Memory B cell (primary cell): ENCODE measurements at places on chromosomes 13 and 19.

DNA sequence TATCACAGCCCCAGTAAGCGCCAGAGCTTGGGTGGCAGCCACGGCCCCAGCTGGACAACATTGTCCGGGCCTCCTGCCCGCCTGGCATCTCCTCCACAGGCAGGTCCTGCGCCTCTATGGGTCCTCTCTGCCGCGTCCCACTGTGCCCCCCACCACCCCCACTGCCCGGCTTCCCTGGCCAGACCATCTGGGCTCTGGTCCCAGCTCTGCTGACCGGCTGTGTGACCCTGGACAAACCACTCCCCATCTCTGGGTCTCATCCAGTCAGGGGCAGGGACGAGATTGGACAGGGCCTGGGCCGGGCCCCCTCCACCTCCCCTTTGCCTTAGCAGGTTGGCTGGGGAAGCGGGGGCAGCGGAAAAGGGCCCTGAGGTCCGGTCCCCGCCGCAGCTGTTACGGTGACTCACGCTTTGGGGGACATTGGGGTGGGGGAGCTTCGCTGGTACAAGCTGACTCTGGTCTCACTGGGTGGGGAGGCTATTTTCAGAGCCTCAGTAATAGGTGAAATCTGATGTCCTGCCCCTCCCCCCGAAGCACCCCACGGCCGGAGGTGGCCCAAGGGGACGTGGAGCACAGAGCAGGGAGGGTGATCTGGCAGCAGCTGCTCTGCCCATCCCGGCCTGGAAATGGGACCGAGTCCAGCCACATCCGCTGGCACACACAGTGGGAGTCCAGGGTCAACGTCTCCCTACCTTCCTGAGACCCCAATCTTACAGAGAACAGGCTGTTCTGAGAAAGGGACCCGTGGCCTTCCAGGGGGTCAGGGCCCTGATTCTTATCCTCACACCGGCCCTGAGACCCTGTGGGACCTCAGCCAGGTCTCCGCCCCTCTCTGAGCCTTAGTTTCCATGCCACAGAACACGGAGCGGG, 9.1 kb downstream of the NFIC start:
- peaks cover 1% of the 10 kb centered on the region for H3K36me3 ChIP-seq
- no peak overlapping the region for H3K4me3 ChIP-seq
- DNase-seq = no peak
- peaks cover 18% of the 10 kb centered on the region for H3K4me1 ChIP-seq

DNA sequence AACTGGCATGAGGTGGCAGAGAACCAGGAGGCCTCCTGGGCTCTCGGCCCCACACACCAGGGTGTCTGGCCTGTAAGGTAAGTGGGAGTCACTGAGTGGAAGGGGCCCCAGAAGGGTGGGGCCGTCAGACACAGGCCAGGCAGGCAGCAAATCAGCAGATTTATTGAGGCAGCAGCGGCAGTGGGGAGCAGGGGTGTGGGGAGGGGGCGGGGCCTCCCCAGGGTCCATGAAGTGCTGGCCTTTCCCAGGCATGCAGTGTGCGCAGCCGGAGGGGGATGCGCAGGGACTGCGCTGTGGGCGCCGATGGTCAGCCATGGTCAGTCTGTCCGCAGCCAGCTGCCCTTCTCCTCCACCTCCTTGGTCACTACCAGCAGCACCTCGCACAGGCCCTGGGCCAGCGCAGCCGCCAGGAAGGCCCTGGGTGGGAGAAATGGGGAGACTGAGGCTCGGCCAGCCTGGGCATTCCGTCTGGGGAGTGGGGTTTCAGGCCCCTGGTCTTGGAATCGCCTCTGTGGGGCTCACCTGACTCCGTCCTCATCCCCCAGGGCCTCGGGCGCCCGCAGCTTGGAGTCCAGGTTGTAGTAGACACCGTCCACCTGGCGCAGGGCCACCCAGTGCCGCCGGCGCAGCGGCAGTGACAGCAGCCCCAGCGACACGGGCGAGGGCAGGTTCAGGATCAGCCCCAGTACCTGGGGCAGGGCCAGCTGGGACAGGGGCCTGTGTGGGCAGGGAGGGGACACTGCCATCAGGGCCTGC, 5.0 kb downstream of the JOSD2 start:
- no peak overlapping the region for H3K27ac ChIP-seq
- H3K4me1 ChIP-seq = peaks cover 15% of the 10 kb centered on the region
- DNase-seq = no peak
- H3K4me3 ChIP-seq = no peak overlapping the region
- no peaks in the 10 kb centered on the region for H3K27me3 ChIP-seq

DNA sequence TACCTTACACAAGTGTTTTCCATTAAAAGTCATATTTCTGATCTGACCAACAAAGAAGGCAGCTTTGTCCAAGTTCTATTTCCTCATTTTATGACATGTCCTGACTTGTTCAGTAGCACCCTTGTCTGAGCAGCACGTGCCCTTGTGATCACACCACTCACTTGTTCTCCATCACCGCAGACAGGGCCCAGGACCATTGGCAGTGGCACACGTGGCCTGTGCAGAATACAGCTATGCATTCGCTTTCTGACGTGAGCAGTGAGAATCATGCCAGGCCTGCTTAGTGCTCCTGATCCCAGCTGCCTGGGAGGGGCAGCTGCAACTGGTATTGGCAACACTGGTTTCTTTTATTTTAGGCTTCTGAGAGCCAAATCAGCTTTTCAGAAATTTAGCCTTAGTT, 134.2 kb downstream of the FRY start:
- no peak overlapping the region for H3K4me3 ChIP-seq
- peaks cover 15% of the 10 kb centered on the region for H3K4me1 ChIP-seq
- no peak overlapping the region for H3K27ac ChIP-seq
- no peaks in the 10 kb centered on the region for H3K27me3 ChIP-seq

DNA sequence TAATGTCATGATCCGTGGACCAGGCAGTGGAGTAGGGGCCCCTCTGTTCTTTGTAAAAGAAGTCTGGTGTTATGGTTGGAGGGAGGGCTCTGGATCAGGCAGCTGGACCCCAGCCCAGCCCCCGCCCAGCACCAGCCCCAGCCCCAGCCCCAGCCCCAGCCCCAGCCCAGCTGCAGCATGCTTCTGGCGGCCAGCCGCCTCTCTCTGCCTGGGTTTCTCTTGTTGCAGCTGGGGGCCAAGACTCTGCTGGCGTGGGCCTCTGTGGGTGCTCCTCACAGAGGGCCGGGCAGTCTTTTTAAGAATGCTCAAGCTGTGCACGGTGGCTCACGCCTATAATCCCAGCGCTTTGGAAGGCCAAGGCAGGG, 17.9 kb downstream of the DOT1L start:
- peaks cover 14% of the 10 kb centered on the region for H3K36me3 ChIP-seq
- H3K4me1 ChIP-seq = peaks cover 25% of the 10 kb centered on the region
- no peak for DNase-seq
- no peaks in the 10 kb centered on the region for H3K27me3 ChIP-seq
- H3K27ac ChIP-seq = no peak overlapping the region

DNA sequence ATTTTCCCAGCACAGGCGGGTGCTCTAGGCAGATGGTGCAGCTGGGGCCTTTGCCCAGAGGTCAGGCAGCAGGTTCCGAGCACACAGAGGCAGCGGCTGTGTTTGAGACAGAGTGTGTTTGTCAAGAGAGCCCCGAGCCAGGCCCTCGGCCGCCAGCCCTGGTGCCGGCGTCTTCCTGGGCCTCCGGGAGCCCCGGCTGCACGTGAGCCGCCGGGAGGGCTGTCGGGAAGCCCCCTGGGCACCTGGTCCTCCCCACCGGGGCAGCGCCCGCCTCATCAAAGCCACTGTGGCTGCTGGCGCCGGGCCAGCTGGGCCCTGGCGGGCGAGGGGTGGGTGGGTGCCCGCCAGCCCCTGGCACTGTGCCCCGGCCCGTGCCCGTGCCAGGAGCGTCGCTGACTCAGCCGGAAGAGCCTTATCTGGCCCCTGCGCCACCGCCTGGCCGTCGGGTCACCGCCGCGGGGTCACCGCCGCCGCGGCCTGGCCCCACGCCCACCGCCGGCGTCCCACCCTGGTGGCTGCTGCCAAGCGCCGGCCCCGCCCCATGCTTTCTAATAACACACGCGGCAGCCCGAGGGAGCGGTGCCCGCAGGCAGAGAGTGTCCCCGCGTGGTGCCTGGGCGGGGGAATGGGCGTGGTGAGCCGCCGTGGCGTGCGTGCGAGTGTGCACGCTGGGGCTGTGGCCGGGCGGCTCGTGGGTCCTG, 14.9 kb downstream of the ARID3A start:
- no peaks in the 10 kb centered on the region for H3K27me3 ChIP-seq
- peaks cover 7% of the 10 kb centered on the region for H3K36me3 ChIP-seq
- peak; percentile 46 for DNase-seq
- H3K27ac ChIP-seq = peak overlapping the region; percentile 74
- peak overlapping the region; percentile 84 for H3K4me3 ChIP-seq
- peaks cover 30% of the 10 kb centered on the region for H3K4me1 ChIP-seq

- DNase-seq = no peak
- H3K27me3 ChIP-seq = no peaks in the 10 kb centered on the region
- H3K4me3 ChIP-seq = no peak overlapping the region
These were observed 8.8 kb downstream of the TPT1 start for GRCh38 chr13:45332036-45332830.

GRCh38 chr19:46491975-46492682, 3.5 kb downstream of the PNMA8B start:
- peaks cover 42% of the 10 kb centered on the region for H3K27me3 ChIP-seq
- H3K4me3 ChIP-seq = no peak overlapping the region
- H3K4me1 ChIP-seq = peaks cover 31% of the 10 kb centered on the region
- H3K27ac ChIP-seq = no peak overlapping the region

- peaks cover 18% of the 10 kb centered on the region for H3K27me3 ChIP-seq
These were observed 7.7 kb upstream of the TBC1D4 start for GRCh38 chr13:75489502-75490263.

GRCh38 chr13:74136084-74136658, 2.0 kb upstream of the KLF12 start:
- H3K27ac ChIP-seq = no peak overlapping the region
- H3K36me3 ChIP-seq = no peaks in the 10 kb centered on the region
- H3K27me3 ChIP-seq = no peaks in the 10 kb centered on the region

GRCh38 chr13:112971288-112971643, 2.3 kb downstream of the MCF2L start:
- H3K36me3 ChIP-seq = peaks cover 3% of the 10 kb centered on the region
- no peak for DNase-seq
- H3K4me3 ChIP-seq = no peak overlapping the region
- no peak overlapping the region for H3K27ac ChIP-seq

DNA sequence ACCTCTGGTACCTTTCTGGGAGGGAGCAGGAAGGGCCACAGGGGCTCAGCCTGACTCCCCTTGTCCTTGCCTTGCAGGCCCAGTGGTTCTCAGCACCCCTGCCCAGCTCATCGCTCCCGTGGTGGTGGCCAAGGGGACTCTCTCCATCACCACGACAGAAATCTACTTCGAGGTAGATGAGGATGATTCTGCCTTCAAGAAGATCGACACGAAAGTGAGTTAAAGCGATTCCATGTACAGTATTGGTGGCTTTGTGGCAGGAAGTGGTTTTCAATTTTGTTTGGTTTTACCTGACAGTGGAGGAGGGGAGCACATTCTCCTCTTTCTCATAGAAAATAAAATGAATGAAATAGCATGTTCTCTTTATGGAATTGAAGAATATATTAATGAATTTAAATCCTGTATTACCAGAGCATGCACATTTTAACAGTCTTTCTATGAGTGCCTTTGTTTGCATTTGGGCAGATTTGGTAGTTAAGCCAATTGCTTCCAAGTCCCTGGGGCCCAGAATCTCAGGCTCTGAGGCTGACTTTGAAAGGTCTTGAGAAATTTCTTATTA, 4.1 kb downstream of the MAB21L1 start:
- peaks cover 2% of the 10 kb centered on the region for H3K36me3 ChIP-seq
- H3K27me3 ChIP-seq = peaks cover 25% of the 10 kb centered on the region
- no peak for DNase-seq
- peaks cover 11% of the 10 kb centered on the region for H3K4me1 ChIP-seq
- no peak overlapping the region for H3K27ac ChIP-seq

DNA sequence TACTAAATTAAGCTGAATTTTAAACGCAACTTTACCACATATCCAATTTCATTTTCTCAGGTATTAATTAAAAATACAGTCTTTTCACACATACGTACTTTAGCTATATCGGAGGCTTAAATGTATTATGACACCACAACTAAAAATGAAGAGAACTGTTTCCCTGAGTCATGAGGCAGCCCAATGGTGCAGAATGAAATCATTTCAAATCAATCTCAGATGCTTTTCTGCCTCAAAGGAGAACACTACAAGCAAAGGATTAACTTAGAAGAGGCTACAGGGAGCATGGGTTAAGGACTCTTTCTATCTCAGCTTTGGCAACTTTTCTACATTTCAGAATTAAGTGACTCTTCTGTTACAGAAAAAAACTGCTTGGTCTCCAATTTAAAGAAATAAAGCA, 516.3 kb upstream of the HTR2A start:
- no peak overlapping the region for H3K27ac ChIP-seq
- no peaks in the 10 kb centered on the region for H3K27me3 ChIP-seq
- no peak overlapping the region for H3K4me3 ChIP-seq
- no peaks in the 10 kb centered on the region for H3K4me1 ChIP-seq
